Omental fat pad (tissue), 4 donors: ENCODE measurements at places on chromosomes 12 and 14.

DNA sequence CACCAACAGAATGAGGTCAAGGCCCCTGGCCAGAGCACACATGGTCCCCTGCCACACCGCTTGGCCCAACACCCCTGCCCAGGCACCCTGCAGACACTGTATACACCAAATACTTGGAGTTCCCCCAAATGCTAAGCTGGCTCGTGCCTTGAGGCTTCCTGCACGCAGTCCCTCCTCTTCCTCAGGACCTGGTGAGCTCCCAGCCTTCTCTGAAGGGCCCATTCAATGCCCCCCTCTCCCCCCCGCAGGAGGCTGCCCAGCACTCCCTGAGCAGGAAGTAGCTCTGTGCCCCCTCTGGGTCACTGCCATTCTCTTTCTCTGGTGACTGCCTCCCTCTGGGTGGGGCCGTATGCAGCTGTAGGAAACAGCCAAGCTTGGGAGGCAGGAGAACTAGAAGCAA is 75.3 kb downstream of the ITPK1 start:
- no peak for DNase-seq

DNA sequence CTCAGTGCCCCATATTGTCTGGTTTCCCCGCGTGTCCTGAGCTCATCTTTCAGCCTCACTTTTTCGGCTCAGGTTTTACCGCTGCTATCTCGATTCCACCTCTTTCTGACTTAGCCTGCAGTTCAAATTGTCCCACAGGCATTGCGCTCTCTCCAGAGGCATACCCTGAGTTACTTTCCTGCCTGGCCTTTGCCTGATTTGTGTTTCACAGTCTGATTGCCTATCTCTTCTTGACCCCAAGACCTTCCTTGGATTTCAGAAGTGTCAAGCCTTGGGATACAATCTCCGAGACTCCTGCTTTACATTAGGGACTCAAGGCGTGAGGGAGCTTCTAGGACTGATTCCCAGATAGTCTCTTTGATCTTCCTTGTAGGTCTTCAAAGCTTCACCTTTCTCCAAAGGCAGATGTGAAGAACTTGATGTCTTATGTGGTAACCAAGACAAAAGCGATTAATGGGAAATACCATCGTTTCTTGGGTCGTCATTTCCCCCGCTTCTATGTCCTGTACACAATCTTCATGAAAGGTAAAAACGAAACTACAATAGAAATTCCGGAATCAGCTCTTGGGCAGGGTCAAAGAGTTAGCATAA is 629 bp downstream of the LETMD1 start:
- no peak for DNase-seq

DNA sequence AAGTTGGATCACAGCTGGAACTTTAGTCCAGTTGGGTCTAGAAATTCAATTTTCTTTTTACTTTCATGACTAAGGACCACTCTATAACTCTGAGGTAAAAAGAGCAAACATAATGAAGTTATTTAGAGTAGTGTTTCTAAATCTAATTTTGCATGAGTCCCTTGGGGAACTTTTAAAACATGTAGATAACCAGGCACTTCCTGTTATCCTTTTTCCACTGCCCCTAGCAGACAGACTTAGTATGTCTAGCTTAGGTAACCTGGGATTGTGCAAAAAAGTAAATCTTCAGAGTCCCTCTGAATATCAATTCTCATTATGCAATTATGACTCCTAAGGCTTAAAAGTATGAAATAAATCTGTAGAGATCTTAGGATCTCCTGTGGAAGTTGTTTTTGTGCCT is 371.2 kb downstream of the DIO2 start:
- no peak for DNase-seq

DNA sequence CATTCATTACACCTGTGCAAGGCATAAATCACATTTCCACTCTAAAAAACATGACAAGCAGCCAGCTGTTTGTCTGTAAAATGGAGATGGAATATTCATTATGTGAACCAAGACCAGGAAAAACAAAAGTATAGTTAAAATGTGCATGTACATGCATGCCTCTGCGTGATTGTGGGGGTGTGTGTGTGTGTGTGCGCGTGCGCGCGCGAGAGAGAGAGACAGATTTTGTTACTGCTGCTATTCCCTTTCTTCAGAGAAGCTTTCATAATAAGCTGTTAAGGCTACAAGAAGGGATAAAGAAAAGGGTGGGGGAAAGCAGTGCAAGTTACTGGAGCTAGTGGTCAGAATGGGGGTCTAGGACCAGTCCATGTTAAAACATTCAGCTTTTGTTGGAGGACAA is 430.3 kb downstream of the NAV3 start:
- DNase-seq, result no peak

- no peak for DNase-seq
These were observed 1.4 kb downstream of the PRKD1 start for GRCh38 chr14:29926228-29926627.

- DNase-seq, result no peak
These were observed 28.0 kb upstream of the GARIN6 start for GRCh38 chr12:99619389-99620158.

GRCh38 chr14:68616221-68616902 is 176.5 kb downstream of the ZFP36L1 start:
- DNase-seq, result no peak

GRCh38 chr14:91519239-91520036 is 9.3 kb upstream of the PPP4R3A start:
- no peak for DNase-seq

GRCh38 chr14:58871573-58871972 is 233.8 kb downstream of the DACT1 start:
- DNase-seq, result no peak

DNA sequence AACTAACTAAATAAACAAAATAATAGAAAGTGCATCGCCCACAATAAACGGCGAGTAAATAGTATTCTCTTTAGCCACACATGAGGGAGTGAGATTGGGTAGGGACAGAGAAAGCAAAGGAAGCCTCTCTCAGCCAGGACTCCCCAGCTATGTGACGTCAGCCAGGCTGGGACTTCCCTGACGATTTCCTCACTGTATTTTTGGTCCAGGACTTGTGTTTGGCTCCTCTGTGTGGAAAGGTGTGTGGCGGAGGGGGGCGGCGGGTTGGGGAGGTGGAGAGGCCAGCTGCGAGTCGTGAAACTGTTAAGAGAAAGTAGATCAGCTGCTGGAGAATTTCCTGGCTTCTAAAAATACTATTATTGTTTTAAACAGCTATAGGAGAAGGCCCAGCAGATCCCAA is 1124.6 kb downstream of the AACS start:
- no peak for DNase-seq

GRCh38 chr14:67446371-67447032 is 34.5 kb upstream of the PLEK2 start:
- DNase-seq, result no peak

DNA sequence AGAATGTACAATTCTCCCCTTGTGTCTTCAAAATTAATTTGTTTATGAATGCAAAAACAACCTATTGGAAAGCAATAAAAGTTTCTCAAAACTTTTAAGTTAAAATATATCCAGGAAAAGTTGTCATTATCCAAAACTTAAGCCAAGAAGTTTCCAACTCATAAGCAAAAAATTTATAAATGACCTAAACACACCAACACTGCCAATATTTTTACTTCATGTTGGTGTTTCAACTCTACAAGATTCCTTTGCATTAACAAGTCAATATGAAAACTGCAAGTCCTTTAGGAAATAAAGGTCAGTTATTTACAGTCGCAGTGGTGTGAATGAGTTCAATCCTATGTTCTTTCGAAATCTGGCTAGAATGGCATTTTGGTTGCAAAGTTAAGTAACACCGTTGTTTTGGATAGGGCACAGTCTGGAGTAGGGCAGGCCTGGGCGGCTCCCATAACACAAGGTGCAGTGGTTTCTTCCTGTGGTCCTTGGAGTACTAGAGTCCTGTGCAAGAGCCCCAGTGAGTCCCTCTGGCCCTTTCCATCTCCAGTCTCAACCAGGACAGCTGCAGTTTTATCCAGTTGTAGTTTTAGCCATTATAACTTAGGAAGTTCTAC is 151.4 kb downstream of the MED13L start:
- no peak for DNase-seq

- no peak for DNase-seq
These were observed 71.2 kb downstream of the LGMN start for GRCh38 chr14:92677087-92677668.

DNA sequence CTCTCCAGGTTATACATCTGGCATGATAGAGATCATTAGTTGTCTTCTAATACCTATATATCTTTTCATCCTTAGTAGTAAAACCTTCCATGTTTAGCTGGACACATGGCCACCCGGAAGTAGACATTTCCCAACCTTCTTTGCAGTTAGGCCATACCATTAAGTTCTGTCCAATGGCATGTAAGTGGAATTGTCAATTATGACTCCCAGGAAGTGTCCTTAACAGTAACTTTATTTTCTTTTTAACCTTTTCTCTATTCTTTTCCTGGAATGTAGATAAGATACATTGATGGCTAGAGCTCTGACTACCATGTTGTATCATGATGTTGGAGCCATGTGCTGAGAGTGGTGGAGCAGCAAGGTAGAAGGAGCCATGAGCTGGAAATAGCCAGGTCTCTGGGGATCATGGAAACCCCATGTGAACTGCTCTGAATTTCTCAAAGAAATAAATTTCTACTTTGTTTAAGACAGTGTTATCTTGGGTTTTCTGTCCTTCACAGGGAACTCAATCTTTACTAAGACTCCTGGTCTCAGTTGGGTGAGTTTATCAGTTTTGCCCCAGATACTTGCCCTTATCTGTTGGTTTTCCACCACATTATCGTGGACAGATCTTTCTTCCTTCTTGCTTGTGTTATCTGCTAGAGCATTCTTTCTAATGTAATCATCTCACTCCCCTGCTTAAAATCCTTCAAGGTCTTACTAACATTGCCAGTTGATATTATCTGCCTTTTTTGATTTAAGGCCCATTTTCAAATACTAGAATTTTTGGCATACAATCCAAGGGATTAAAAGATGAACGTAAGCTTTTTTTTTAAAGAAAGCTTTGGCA is 5.1 kb upstream of the LTA4H start:
- no peak for DNase-seq

DNA sequence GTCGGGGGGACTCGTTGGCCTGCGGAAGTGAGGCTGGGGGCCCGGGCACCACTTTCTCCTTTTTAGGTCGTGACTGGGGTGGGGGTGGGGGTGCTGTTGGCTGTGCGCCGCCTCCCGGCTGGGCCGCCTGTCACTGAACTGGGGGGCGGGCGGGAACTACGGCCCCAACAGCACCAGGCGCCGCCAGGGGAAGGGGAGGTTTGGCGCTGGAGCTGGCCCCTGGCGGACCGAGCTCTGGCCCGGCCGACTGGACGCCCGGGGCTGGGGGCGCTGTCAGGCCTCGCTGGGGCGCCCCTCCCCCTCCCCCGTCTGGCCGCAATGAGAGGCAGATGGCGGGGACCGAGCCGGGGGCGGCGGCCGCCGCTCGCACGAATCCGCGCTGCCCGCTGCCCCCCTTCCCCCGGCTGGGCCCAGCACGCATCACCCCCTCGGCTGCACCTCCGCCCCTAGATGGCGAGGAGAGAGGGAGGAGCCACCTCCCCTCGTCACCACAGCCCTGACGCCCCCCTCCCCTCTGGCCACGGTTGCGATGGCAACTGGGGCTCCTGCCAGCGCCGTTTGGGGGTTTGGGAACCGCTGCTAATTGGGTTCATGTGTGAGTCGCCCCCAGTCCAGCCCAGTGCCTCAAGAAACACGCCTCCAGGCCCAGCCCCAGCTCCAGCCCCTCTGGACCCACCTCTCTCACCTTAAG is 723 bp downstream of the NFATC4 start:
- DNase-seq, result no peak

GRCh38 chr12:109594556-109595317 is 21.1 kb downstream of the MVK start:
- no peak for DNase-seq

- no peak for DNase-seq
These were observed 23.8 kb upstream of the GPR132 start for GRCh38 chr14:105088812-105089745.

- DNase-seq, result no peak
These were observed 117.5 kb upstream of the KRR1 start for GRCh38 chr12:75628916-75629315.

DNA sequence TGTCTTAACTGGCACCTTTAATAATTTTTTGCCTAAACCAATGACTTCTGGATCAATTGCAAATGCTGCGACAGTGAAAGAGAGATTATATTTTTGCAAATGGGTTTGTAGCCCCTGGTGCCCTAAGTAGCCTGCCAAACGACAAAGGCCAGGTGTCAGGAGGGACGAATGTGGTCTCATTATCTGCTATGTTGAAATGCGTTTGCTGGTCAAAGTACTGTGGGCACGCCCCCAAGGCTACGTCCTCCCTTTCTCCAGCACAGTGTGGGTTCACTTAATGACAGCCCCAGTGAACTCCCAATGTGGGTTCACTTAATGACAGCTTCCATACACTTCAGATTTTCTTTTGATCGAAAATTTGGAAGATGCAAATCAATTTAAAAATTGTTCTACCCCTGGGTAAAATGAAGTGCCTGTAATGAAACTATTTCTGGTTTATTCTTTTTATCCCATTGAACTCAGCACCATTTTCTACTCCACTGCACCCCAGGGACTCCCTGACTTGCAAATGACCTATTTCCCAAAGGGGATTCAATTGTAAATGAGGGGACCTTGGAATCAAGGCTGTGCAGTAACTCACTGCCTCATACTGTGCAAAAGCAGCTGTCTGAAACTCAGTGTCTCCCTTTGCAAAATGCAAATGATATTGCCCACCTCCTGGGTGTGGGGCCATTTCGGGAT is 1.4 kb downstream of the SERPINA11 start:
- no peak for DNase-seq

- no peak for DNase-seq
These were observed 109.4 kb upstream of the SSTR1 start for GRCh38 chr14:38098074-38098836.

DNA sequence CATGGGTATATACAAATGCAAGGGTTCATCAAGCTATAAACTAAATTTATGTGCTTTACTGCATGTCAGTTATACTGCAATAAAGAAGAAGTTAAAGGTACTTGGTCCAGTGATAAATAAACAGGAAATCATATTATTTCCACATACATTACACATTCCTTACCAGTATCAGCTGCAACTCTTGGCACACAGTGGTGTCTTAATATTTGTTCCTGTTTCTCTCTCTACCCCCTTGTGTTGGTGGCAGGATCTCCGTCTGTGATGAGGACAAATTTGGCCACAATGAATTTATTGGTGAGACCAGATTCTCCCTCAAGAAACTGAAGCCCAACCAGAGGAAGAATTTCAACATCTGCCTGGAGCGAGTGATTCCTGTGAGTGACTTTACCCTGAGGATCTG is 19.2 kb upstream of the OAS1 start:
- no peak for DNase-seq

DNA sequence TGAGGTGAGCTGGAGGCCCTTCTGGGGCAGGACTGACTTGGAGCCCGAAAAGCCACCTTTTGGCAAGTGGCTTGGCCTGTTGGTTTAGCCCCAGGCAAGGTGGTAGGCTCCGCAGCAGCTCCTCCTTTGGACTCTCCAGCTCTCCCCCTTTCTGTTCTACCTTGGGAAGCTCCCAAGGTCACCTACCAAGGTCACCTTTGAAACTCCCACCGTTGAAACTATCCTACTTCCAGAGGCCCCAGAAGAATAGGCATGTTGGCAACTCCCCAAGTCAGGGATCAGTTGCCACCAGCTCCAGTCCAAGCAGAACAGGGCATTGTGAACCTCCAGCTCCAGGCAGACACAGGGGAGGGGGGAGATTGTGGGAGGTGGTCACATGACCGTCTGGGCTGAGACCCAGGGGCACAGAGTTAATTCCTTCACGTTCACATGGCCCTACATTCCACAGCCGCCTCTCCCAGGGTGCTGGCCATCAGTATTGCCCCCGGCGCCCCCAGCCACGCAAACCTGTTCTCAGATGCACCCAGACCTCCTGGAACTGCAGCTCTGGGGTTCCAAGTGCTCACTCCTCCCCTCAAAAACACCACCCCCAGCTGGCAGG is 14.4 kb downstream of the IRF2BPL start:
- DNase-seq, result no peak

- no peak for DNase-seq
These were observed 10.6 kb downstream of the SRP54 start for GRCh38 chr14:34993426-34993825.

- DNase-seq, result no peak
These were observed 469.8 kb downstream of the FOXG1 start for GRCh38 chr14:29236401-29236800.
